ENCODE measurements at places on chromosomes 12 and 14.

GRCh38 chr14:76844223-76844622 lies 18.0 kb downstream of the LRRC74A start:
- peak; percentile 44 for DNase-seq

GRCh38 chr14:102882226-102882906 lies 40.1 kb upstream of the AMN start:
- no peak for DNase-seq

DNA sequence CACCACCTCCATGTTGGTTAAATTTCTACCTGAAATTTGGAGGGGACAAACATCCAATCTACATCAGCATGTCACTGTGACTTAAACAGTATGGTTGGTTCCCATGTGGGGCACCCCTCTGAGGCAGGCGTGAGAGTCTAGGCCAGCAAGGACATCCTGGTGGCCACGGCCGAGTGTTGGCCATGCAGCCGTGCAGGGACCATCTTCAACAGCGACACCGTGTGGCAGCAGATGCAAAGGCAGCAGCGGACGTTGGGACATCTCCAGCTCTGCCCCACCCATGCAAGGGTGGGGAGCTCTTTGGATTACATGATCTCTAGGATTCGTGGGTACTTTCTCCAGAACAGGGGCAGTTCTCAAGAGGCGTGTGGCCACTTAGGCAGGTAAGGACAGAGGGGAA lies 49.8 kb downstream of the NOC4L start:
- peak; percentile 14 for DNase-seq

- no peak for DNase-seq
These were observed 6.4 kb upstream of the SLC38A4 start for GRCh38 chr12:46832130-46832704.

DNA sequence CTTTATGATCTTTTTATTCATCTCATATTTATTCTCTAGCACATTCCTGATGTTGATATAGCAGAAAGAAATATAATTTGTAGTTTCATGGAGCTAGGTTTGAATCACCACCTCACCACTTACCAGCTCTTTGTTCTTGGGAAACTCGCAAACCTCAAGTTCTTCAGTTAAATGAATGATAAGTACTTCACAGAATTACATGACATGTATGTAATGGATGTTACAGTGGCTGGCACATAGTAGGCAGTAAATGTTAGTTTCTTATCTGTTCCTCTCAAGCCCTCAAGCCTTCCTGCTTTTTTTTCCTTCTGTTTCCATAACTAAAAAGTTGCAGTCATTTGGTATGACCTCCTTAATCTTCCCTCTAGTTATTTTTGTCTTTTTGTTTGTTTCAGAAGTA lies 54.9 kb downstream of the SPATS2 start:
- no peak for DNase-seq

GRCh38 chr14:54627219-54627539 lies 60.3 kb downstream of the SAMD4A start:
- no peak for DNase-seq

DNA sequence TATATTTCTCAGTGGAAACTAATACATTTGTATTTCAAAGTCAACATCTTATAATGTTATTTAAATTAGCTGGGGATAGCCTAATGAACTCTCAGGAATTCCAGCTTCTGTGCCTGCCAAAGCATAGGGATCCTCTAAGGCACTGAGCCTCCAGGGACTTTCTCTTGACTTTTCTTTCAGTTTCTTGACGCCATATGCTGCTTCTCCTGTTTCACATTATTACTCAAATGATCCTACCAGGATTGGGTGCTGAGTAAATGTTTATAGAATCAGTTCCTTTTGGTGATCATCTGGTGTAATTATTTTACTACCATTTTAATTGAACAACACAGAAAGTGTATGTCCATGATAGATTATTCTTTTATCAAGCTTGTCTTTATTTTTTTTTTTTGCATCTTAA lies 7.9 kb downstream of the METTL25 start:
- peak; percentile 54 for DNase-seq

GRCh38 chr14:97149775-97150174 lies 352.6 kb downstream of the VRK1 start:
- no peak for DNase-seq

DNA sequence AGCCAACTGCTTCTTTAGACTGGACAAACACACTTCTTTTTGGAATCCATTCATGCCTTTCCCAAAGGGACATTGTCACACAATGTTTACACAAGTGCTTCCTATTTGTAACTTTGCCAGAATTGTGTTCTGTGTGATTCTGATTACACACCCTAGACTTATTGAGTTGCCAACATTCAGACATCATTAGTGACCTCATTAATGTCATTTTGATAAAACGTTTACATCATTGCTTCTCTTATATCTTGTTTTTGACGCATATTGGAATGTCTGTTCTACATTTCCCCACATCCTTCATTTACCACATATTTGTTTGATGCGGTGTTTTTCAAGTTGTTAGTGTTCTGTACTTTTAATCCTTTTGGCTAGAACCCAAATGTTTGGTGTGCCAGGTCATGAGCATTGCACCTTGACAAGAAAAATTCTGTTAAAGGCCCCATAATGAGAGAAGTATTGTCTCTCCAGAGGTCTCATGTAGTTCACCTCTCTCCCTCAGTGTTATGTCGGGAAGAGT lies 305.5 kb downstream of the AEBP2 start:
- DNase-seq: peak; percentile 82

GRCh38 chr12:93978553-93978952 lies 169.8 kb upstream of the PLXNC1 start:
- DNase-seq: peak; percentile 88

- DNase-seq: no peak
These were observed 30.6 kb upstream of the GALNT9 start for GRCh38 chr12:132359971-132360370.

- peak; percentile 53 for DNase-seq
These were observed 36.9 kb downstream of the NRDE2 start for GRCh38 chr14:90294872-90295271.

GRCh38 chr12:47156167-47156736 lies 76.5 kb upstream of the AMIGO2 start:
- peak; percentile 77 for DNase-seq

- no peak for DNase-seq
These were observed 82.8 kb upstream of the SINHCAF start for GRCh38 chr12:31408763-31409162.

GRCh38 chr14:65258391-65258790 lies 154.1 kb upstream of the FUT8 start:
- peak; percentile 79 for DNase-seq

DNA sequence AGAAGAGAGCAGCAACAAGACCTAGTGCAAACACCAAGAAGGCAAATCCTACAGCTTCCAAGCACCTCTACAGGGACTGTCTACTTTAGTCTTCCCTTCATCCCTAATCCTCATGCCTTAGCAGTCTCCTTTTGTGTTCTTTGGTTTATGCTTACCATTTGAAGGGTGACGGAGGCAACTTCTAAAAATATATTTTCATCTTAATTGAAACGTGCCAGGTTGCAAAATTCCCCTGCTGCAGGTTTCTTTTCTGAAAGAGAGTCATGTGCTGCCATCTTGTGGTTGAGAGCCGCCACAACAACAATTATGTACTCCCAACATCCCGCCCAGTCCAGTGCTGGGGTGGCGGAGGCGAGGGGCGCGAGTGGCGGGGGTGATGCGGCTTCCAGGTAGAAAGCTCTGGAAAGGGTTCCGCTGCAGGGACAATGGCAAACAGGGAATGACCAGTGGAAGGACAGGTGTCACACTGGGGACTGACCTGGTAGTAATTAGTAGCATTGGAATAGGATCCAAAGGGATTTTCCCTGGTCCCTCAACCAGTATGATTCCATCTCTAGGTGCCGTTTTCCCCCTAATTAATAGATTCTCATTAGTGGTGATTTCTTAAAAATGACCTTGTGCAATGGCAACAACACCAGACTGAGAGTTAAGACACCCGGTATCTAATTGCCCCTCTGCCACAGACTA lies 80.3 kb upstream of the GNG2 start:
- peak; percentile 75 for DNase-seq

- peak; percentile 88 for DNase-seq
These were observed 90.5 kb downstream of the RFLNA start for GRCh38 chr12:124385219-124385969.

- no peak for DNase-seq
These were observed 9.8 kb downstream of the IFFO1 start for GRCh38 chr12:6546016-6546415.

GRCh38 chr12:103817791-103818190 lies 23.2 kb downstream of the NT5DC3 start:
- DNase-seq: no peak

DNA sequence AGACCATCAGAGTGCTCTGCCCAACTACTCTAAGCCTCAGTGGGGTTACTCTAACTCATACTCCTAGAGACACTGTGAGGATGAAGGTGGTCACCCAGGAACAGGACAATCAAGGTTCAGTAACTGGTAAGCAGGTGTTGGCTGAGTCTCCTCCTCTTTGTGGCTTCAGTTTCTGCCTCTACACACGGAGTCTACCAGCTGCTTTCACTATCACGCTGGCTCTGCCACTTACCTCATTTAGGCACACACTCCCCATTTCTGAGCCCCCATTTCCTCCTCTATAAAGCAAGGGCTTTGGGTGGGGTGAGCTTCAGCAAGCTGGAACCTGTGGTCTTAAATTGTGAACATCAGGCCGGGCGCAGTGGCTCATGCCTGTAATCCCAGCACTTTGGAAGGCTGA lies 7.3 kb upstream of the TCHP start:
- DNase-seq: no peak

DNA sequence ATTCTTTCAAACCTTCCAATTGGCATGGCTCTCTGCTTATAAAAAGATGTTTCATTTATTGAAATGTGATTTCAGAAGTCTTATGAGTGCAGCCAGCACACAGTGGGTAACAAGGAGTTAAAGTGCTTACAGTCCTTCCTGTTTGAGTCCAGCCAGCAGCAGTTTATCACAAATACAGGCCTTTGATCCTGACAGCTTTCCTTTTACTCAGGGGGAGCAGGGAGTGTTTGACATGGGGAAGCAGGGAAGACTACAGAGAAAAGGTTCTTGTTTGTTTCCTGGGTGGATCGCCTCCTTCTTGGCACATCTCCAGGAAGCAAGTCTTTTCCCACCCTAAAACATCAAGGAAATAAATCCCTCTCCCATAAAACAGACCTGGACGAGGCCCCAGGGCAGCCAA lies 216.1 kb downstream of the MSRB3 start:
- DNase-seq: no peak

- no peak for DNase-seq
These were observed 23.1 kb downstream of the GMFB start for GRCh38 chr14:54465654-54466053.

DNA sequence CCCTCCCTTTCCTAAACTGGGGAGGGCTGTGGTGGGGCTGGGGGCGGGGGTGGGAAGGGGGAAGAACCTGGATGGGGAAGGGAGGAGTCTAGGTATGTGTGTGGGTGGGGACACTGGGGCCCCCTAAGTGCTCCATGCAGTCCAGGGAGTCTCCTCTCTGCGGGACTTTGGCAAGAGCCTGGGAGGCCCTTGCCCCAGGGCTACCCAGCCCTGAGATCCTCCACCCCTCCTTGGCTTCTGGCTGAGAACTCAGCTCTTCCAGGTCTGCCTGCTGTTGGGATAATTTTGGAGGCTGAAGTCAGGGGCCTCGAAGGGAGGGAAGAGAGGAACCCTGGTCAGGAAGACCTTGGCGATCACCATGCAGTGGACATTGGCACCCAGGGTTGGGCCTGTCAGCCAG lies 2.2 kb upstream of the DLK1 start:
- no peak for DNase-seq

DNA sequence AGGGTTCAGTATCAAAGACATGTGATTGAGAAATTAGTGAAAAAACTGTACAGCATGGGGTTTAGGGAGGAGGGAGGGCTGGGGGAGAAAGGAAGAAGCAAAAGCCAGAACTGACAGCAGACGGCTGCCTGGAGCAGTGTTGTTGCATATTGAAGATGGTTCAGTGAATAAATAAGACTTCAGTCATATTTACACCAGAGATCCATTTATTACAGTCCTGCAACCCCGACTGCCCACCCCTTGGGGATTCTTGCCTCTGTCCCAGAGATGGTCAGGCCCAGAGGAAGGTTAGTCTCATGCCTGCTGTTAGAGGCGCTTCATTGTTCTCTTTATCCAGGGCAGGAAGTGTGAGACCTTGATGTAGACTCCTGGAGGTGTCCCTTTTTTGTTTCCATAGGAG lies 3.2 kb downstream of the GZMH start:
- no peak for DNase-seq

DNA sequence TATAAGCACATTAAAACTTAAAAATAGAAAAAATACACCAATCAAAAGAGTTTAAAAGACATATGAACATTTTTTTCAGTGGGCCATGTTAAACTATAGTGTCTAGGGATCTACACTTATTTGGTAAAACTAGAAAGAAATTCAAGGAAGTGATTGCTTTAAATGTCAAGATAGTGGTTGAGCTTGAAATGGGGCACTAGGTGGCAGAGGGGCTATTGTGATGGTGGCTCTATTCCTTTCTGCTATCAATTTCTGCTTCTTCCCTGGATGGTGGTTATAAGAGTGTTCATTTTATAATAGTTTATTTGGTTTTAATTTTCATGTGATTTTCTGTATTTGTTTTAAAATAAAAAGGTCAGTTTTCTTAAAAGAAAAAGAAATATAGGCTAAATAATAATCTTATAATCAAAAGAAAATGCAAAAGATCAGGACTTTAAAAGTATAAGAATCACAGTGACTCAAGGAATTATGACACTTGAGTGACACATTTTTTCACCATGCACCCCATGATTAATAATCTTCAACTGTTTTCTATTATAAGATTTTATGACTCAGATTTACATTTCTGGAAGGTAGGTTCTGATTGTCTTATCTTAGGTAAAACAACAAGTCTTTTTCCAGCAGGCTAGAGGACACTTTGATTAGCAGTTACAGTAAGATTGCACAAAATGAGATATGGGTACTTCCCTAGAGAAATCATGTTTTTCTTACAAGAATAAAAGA lies 137.5 kb downstream of the FSCB start:
- no peak for DNase-seq

DNA sequence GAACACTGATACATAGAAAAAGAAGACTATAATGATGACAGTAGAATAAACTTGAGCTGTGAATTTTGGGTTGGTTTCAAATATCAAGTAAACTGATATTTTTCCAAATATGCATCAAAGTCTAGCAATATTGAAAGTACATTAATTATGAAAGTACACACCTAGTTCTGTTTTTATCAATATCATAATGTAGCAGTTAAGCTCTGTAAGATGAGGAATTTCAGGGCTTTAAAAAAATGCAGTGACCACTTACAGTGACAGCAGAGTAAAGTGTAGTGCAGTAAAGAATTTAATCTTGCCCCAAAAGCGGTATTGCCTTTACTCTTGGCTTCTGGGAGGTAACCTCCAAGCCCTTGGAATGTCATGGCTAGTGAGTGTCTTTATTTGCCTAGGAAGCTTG lies 102.9 kb upstream of the ABCD2 start:
- DNase-seq: no peak

DNA sequence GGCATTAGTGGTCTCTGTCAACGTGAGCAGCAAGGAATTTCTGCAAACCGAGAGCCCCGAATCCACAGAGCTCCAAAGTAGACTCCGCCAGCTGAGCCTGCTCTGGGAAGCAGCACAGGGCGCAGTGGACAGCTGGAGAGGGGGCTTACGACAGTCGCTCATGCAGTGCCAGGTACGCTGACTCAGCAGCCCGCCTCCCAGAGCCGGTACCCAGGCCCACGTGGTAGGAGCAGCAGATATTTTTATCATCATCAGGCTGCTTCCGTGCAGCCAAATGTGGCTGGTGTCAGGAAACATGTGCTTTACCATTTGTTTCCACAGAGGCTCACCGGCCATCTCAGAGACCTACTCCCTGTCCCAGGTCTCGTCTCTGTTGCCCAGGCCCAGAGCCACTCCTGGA lies 73.7 kb downstream of the ESR2 start:
- no peak for DNase-seq

- DNase-seq: peak; percentile 66
These were observed 14.2 kb downstream of the HEBP1 start for GRCh38 chr12:12985817-12986408.

Data from choroid plexus epithelial cell (primary cell).